AG04450 (cell line): ENCODE measurements at places on chromosomes 16 and 17.

GRCh38 chr17:69760562-69760961, 314.5 kb upstream of the KCNJ16 start:
- no peak for DNase-seq

DNA sequence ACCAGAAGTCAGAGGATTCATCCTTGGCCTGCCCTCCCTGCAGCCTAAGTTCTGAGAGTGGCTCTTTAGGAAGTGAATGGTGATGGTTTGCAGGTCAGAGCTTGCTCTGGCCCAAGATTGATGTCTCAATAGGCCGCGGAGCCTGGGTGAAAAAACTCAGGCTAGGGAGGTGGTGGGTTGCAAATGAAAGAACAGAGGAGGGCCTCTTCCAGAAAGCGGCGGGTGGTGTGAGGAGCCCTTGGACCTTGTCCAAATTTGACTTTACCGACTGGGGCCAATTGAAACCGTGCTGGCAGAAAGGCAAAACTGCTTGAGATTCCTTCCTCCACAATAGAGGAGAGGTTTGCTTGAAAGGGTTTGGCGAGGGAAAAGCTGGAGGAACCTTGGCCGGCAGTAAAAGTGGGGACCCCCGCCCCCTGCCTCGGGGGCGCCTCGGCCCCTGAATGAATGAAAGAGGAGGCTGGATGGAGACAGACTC, 331.3 kb downstream of the SEC14L1 start:
- DNase-seq: no peak

DNA sequence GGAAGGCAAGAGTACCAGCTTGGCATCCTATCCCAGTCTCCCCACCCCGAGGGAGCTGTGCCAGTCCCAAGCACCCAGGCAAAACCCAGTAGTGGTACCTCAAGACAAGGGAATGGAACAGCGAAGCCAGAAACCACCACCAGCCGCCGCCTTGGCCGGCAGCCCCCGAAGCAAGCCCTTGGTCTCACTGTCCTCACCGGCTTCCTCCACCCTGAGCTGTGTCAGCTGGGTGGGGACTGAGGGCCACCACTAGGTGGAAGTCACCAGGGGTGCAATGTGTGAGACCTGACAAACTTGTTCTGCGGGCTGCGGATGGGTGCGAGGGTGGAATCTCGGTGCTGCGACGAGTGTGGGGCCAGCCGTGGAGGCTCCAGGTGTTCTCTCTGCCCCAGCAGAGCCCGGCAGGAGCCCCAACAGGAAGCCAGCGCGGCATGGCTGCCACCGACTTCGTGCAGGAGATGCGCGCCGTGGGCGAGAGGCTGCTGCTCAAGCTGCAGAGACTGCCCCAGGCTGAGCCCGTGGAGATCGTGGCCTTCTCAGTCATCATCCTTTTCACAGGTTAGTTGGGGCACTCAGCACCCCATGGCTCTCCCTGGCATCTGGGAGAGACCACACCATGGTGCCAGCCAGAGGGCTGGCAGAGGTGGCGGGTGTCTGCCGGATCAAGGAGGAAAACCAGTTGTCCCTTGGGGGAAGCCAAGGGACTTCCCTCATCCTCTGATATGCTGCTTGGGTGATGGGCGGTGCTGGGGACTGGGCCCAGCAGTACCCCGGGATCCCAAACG, 6.7 kb downstream of the SMIM5 start:
- no peak for DNase-seq

DNA sequence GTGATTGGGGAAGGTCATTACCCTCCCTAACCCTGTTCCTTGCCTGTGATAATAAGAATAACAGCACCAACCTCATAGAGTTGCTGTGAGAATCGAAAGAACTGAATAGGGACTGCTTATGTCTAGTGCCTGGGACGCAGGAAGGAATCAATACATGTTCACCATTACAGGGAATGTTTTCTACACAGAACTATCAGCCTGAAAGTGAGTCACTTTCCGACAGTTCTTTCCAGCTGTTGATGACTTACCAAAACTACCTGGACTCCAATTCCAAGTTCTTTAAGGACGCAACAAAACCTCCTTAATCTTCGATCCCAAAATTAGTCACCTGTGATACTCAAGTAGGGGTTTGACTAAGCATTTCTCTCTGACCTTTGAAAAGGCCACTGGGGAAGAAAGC, 29.4 kb downstream of the ZNF423 start:
- DNase-seq: no peak

DNA sequence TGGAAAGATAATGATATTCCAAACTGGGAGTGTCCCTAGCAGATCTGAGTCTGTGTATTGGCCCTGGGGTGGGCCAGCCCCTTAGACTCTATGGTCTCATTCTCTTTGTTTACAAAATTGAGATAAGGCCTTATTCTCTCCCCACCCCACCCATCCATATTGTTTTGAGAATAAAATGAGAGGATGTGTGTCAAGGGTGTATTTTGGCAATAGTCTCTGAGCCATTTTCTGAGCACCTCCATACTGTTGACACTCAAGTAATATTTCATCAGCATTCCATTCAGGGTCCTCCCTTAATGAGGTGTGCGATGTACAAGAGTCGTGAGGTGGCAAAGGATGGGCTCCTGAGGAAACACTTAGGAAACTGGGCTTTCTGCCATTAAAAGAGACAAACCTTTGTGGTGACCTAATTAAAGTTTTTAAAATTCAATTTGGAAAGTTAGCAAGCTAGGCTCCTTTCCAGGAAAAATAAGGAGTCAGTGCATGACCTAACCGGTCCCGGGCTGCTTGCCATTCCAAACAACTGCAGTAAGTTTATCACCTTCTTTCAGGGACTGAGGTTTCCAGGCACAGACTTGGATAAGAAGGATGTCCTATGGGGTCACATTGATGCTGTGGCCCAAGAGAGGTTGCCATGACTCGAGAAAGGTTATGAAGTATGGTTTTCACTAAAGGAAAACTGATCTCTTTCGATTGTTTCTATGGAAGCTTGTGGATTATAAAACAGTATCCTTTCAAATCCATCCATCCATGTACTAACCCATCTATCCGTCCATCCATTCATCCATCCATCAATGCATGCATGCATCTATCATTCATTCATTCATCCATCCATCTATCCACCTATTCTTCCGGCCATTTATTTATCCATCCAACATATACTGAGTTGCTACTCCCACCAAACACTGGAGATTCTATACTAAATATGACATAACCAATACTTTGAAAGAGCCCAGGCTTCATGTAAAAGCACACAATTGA, 443.3 kb downstream of the UTP18 start:
- DNase-seq: no peak

DNA sequence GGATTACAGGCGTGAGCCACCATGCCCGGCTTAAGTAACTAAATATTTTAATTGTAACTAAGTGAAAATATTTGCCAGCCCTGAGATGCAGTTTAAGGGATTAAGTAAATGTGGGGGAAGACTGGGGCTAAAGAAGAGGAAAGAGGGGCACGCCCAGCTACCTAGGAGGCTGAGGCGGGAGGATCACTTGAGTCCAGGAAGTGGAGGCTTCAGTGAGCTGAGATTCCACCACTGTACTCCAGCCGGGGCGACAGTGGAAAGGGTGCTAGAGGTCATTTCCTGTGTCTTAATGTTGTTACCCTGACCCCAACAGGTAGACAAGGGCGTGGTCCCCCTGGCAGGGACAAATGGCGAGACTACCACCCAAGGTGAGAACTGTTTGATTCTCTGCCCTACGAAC, 2.8 kb downstream of the ALDOA start:
- no peak for DNase-seq

DNA sequence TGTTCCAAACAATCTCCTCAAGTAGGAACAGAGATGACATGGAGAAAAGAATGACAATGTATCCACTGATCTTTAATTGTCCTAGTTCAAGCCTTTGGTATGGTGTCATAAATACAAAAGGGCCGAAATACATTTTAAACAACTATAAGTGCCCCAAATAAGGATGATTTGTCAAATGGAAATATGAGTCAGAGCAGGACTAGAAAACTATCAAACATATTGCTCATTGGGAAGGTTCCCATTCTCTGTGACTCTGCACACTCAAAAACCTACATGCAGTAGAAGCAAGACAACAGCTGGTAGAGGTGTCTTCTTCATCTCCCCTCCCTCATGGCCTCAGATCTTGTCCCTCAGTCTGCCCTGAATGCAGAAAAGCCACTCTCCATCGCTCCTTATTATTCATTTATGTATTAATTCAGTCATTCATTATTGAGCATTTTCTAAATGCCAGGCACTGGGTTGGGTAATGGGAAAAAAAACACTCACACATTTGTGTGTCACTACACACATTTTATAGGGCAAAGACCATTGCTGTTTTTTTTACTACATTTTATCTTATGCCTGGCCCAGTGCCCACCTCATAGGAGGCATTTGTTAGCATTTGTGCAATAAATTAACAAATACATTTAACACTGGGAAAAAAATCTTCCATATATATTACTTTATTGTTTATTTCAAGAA, 10.1 kb downstream of the CA10 start:
- no peak for DNase-seq

GRCh38 chr17:705863-706262, 8.8 kb downstream of the VPS53 start:
- no peak for DNase-seq

DNA sequence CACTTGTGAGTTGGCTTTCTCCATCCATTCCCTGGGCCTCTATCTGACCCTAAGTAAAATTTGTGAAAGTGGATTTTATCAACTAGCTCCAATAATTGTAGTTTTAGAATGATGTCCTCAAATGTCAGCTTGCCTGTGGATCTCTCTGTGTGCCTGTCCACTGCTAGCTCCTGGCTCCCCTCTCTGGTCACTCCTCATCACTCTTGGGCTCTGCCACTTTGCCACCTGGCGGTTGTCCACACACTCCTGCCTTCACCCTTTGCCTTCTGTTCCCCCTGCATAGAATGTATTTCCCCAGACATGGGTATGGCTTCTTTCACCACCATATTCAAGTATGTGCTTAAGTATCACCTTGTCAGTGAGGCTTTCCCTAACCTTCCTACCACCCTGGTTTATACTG, 19.8 kb downstream of the ANKFN1 start:
- no peak for DNase-seq

- DNase-seq: no peak
Observed at GRCh38 chr16:68069511-68070248, 15.5 kb upstream of the NFATC3 start.

DNA sequence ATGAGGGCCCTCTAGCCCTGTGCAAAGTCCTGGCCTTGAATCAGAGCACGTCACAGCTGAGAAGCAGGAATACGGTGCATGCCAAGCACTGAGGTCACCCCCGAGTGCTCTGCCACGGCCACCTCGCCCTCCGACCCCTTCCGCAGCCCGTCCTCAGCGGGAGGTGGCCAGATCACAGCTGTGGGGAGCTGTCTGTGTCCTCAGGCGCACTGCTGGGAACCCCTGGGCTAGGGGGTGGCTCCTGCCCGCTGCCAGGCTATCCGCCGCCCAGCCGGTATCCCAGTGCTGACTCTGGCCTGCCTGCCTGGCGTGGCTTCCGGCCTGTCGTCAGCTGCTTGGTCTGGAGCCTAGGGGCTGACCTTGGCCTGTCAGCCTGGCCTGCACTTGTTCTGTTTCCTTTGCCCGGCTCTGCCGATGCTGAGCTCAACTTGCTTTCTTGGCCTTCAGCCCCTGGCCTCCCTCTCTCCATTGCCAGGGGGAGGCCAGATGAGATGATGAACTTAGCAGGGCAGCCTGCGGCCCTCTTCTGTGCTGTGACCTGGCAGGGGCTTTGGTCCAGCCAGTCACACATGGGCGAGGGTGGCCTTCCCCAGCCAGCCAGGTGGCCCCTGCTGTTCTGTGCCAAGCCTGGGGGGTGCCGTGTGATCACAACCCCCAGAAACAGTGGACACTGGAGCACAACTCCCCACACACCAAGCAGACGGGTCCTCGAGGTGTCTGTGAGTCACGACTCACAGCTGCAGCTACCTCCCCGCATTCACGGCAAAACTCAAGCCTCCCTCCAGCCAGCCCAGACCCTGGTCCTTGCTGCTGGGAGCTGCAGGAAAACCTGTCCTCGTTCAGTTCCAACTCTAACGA, 77.3 kb downstream of the ZDHHC7 start:
- no peak for DNase-seq

DNA sequence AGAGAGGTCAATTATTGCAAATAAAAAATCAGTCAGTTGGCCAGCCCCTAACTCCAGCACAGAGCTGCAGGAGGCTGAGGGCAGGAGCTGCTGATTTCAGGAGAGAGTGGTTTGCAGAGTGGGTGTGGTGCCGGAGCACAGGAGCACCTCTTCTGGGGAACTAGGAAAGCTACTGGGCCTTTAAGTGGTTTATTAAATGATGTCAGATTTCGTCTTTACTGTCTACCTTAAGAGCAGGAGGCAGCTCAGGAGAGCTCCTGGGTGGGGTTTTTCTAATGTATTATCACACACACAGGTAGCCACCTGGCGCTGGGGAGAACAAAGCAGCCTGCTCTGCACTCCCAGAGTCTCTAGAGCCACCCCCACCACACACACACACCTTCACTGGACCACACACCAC, 11.5 kb upstream of the HAS3 start:
- no peak for DNase-seq

GRCh38 chr17:65037157-65037556, 19.4 kb downstream of the GNA13 start:
- DNase-seq: no peak

DNA sequence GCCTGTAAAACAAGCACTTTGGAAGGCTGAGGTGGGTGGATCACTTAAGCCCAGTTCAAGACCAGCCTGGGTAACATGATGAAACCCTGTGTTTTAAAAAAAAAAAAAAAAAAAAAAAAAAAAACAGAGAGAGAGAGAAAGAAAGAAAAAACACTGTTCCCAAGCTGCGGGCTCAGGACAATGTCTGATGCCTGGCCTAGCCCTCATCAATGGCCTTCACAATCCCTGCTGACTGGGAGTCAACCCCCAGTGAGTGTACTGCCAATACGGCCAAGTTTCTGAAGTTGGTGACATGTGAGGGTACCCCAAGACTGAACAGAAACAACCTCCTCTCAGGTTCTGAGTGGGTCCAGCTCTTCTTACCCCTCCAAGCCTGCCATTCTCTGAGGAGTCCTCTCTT, 116.5 kb downstream of the ZNF778 start:
- no peak for DNase-seq

- no peak for DNase-seq
Observed at GRCh38 chr16:85504242-85504641, 108.9 kb upstream of the GSE1 start.

DNA sequence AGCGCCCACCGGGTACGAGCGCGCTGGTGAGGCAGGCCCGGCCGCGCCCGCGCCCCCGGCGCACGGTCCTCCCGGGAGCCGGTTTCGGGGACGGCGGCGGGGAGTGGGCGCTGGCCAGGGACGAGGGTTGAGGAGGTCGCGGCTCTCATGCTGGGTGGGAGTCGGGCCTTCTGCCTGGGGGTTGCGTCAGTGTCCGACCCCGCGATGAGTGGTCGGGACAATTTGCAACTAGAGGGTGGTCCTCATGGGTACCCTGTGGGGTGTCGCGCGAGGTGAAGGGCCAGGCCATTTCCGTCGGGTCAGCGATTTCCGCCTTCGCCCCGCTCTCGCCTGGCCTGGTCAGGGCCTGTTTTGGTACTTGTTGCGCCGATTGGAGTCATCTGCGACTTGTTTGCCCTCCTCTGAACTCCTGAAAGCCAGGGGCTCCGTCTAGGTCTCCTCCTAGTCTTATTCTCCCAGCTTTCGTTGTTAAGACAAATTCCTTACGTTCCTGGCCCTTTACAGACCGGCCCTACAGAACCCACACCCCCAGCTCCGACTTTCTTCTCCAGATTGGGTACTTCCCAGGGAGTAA, 14.9 kb downstream of the NAA60 start:
- no peak for DNase-seq

GRCh38 chr17:47200325-47200664, 8.9 kb upstream of the MYL4 start:
- DNase-seq: no peak
